Esophagus squamous epithelium (tissue), 5 donors: ENCODE measurements at places on chromosomes 4 and X.

- no peak for DNase-seq
Observed at GRCh38 chr4:37879365-37879764, 11.5 kb upstream of the TBC1D1 start.

DNA sequence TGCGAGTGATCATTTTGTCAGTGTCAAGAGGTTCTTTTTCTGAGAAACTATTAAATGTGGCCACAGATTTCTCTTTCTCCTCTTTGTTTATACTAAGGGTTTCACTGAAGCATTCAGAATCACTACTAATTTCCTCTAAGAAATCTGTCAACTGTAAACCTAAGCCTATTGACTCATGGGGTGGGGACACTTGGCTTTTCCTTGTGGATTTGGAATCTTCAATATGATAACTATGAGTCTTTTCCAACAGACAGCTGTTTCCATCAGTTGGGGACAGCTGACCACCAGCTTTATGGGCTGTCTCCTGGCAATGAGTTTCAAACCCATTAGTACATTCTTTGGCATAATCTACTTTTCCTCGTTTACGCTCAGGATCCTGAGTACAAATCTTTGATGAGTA, 13.8 kb downstream of the PGRMC1 start:
- no peak for DNase-seq

DNA sequence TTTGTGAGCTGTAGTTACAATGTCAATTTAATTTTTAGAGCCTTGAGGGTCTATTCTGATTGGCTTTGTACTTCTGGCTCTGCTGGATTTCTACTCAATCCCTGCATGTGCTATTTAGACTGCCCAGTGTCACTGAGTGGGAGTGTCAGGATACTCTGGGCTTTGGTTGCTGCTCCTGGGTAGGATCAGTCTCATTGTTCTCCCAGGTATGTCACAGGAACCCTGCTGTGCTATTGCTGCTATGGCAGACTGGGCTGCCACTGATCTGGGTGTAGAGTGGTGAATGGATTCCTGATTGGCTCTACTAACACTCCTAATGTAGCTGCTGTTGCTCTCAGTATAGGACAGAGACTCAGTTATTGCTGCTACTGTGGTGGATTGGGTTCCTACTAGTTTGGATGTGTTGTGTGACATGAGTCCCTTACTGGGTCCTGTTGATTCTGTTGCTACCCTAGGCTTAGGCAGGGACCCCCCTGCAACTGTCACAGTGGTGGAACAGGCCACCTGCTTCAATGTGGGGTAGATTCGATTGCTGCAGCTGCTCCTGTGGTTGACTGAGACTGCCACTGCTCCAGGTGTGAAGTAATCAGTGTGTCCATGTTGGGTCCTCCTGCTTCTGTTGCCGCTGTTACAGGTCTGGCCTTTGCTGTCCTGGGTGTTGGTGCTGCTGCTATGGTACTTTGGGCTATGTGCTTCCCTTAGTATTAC, 707.8 kb upstream of the AMOT start:
- no peak for DNase-seq

DNA sequence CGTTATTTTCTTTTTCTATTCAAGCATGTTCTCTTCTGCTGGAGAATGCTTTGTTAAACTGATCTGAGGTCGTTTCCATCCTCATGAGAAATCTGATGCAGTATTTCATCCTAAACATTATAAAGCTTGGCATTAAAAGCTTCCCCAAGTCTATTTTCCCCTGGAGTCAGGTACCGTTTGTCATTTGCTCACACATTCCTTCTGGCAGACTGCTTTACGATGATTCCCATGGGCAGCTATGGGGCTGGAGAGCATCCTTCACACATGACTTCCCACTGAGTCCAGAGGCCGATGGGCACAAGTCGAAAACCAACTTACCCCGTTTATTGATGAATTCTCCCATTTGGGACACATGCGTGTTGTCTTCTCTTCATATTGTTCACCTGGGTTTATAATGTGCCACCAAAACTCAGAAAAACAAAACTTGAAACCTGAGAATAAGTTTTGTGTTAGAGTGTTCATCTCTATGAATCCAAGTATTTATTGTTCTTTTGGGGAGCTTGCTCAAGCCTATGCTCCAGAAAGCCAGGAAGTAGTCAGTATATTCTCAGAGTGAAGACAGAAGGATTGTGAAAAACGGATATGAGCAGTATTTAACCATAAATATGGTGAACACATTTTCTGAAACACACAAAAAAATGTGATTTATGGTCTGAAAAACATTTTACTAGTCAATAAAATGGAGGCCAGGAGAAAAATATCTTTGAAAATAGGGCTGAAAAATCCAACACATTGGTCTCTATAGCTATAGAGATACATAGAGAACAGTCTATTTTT, 298.8 kb upstream of the NOCT start:
- DNase-seq: no peak

DNA sequence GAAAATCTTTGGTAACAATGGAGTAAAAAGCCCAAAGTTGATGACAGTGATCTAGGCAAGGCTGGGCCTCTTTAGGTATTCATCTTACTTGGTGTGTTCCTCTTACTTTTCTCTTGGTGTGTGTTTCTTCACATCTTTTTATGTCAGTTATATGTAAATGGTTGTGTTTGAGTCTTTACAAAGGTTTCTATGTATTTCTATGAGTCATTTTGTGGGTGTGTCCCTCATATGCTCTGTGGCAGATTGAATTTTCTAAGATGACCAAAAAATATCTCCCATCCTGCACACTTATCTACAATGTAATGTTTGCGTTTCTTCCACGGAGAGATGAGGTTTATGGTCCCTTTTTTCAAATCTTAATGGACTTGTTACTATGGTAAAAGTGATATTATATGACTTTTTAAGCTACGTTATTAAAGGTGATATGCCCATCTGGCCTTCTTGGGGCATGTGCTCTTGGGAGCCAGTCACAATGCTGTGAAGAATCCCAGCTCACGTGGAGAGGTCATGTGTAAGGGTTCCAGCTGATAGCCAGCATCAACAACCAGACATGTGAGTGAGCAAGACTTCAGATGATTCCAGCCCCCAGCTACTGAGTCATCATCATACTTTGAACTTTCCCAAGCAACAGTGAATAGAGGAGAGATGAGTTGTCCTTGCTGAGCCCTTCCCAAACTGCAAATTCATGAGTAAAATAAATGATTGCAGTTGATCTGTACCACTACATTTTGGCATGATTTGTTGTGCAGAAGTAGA, 126.9 kb downstream of the CBLL2 start:
- no peak for DNase-seq

GRCh38 chrX:47321386-47321785, 49.0 kb upstream of the ZNF157 start:
- no peak for DNase-seq
